Natural killer cell (primary cell): ENCODE measurements at places on chromosomes 13 and 19. TPM values are rescaled to one million over a fixed set of nuclear protein-coding genes. Genes with fewer than 3 reads are reported as not detected.
A peak's percentile ranks its signal among the peaks of the same experiment; 100 is the strongest.

DNA sequence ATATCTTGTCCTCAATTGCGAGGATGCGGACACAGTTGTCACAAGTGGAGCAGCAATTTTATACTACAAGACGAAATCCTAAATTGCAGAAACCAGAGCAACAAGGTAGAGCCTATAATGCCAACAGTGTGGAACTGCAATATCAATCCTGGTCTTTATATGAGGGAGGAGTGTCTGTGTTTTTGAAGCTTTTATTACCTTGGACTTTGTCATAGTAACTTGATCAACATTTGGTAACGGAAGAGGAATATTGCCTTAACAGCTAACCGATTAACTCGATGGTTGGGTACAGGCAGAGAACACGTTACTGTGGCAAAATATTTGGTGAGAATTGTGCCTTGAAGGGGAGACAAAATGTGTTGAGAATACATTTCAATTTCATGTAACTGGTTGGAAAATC lies 661.5 kb downstream of the FGF9 start:
- no peak for DNase-seq

GRCh38 chr19:19278315-19278714 lies 5.2 kb upstream of the TM6SF2 start:
- DNase-seq, result no peak

- no peak for DNase-seq
These were observed 381.6 kb downstream of the EFNB2 start for GRCh38 chr13:106153876-106154275.

DNA sequence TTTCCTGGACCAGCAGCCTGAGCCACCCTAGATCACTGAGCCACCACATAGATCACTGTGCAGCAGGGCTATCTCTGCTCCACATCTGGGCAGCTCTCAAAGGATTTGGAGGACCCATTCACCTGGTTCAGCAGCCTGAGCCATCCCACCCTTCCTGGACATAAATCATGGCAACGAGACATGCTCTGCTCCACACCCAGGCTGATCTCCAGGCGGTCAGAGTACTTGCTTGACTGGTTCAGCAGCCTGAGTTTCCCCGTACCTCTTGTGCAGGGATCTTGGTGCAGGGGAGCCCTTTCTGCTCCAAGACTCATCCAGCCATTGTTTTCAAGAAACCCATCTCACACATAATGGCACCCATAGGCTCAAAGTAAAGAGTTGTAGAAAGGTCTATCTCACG lies 195.3 kb downstream of the LIG4 start:
- no peak for DNase-seq

DNA sequence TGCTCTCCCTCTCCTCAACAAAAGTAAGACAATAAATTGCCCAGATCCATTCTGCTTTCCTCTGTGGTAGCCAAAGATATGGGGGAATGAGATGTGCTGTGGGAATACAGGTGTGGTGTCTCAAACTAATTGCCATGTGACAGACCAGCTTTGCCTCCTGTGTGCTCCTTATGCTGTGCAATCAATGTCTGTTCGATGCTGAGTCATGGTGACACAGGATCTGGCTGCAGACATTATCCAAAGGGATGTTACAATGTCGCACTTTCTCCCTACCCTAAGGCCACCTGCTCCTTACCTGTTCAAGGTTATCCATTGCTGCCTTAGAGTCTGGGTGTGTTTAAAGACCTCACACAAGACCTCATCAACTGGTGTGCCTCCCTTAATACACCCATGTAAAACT lies 32.5 kb downstream of the FGF14 start:
- DNase-seq, result no peak

GRCh38 chr13:23928985-23929384 lies 31.7 kb upstream of the C1QTNF9B start:
- no peak for DNase-seq

GRCh38 chr13:86135856-86136255 lies 336.6 kb upstream of the SLITRK6 start:
- no peak for DNase-seq

GRCh38 chr13:36210738-36211137 lies 3.6 kb downstream of the SOHLH2 start:
- DNase-seq, result no peak

DNA sequence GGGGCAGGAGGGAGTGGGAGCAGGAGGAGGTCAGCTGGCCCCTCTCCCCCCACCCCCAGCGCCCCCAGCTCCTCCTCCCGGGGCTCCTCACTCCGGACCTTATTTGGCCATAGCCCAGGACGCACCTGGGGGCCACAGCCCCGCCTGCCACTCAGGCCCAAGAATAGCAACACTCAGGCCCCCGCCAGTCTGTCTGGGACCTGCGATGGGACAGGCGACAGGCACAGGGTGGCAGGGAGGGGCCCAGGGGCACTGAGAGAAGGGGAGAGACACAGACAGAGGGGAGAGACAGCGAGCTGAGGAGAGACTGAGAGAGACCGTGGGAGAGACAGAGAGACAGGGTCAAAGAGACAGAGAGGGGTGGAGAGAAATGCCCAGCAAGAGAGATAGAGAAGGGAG lies 10.2 kb downstream of the JOSD2 start:
- DNase-seq, result no peak

DNA sequence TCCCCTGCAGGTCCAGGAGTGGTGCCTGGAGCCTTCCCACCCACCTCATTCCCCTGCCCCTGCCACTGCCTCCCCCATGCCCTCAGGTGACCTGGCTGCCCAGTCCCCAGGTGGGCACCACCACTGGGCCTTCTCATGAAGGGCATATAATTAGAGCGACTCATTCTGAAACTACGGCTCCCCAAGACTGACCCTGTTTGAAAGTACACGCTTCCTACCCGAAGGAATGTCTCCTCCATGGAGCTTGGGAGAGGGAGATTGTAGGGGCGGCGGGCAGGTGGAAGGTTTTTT lies 52.6 kb downstream of the GPR12 start:
- no peak for DNase-seq

DNA sequence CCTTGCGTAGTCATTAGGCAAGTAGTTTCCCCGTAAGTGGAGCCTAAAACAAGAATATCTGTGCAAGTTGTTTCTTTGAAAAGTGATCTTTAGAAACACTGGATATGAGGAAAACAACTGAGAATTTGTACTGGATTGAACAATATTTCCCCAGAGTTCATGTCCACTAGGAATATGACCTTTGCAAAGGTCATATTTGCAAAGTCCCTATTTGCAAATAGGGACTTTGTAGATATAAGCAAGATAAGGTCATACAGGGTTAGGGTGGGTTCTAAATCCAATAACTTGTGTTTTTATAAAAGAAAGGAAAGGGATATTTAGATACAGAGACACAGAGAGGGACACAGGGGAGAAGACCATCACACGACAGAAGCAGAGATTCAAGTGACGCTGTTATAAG lies 489.2 kb upstream of the ATXN8OS start:
- DNase-seq, result no peak

- DNase-seq, result peak; percentile 71
These were observed 13.7 kb upstream of the SLC35E1 start for GRCh38 chr19:16585808-16586476.

GRCh38 chr13:42258747-42259146 lies 13.2 kb upstream of the AKAP11 start:
- no peak for DNase-seq

APOC4 gene
- not detected for total RNA-seq

LGI4 gene
- 0.72 TPM for total RNA-seq

C19orf67 gene
- total RNA-seq, result 0.53 TPM

FPR3 gene
- total RNA-seq, result 0.28 TPM

WDR62 gene
- total RNA-seq, result 3.9 TPM

PABPC3 gene
- total RNA-seq, result 0.18 TPM

TEKTIP1 gene
- total RNA-seq, result 5.9 TPM
